Left renal cortex interstitium (tissue), 4 donors: ENCODE measurements at places on chromosomes 13 and 19.

DNA sequence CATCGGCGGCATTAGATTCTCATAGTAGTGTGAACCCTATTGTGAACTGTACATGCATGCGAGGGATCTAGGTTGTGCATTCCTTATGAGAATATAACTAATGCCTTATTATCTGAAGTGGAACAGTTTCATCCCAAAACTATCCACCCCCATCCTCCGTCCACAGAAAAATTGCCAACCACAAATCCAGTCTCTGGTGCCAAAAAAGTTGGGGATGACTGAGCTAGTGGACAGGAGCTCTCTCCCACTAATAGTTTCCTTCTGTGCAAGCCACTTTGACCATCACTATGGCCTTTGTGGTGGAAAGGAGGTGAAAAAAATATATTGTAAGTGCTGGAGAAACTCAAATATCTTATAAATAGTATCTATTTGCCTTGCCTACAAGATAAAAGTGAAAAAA lies 857.8 kb downstream of the DIAPH3 start:
- no peak for DNase-seq

DNA sequence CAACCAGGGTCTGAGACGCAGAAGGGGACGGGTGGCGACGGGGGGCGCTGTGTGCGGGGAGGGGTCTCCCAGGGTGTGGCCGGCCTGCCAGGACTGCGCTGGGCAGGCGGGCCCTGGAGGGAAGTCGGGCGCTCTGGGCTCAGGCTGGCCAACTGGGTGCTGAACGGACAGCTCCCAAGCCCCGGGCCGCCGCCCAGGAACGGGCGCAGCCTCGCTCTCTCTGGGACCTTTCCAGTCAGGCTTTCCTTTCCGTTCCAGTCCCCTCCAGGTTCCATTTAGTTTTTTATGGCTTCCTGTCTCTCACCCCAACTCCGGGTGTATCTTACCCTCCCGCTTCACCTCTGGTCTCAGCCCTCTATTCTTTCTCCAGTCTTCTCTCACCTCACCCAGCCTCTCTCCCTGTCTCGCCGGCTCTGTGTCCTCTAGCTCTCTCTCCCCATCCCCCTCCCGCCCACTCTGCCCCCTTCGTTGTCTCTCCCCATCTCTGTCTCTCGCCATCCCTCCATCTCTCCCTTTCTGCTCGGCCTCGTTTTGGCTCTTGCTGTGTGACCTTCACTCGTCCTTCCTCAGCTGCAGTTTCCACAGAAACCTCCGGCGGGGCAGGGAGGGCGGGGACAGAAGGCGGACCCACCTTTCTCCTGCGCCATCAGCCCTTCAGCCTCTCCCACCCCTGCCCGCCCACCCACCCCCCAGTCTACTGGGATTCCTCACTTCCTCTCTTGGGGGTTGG lies 3.3 kb upstream of the ATP1A3 start:
- peak; percentile 34 for DNase-seq

DNA sequence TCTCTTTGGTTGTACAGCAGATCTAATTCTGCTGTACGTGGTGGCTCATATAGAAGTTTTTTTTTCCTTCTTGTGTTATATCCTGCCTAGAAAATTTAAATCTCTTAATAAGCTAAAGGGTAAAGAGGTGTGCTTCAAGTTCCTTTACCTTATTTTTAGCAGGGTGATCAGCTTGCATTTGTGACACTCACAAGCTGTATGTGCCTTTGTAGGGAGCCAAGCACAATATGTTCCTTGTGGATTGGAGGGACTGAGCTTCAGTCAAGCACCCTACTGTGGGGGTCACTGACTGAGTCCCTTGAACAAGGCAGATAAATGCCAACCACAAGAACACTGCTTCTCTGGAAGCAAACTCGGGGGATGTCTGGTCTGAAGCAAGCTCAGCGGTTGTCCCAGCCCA lies 12.6 kb upstream of the ERICH6B start:
- no peak for DNase-seq

DNA sequence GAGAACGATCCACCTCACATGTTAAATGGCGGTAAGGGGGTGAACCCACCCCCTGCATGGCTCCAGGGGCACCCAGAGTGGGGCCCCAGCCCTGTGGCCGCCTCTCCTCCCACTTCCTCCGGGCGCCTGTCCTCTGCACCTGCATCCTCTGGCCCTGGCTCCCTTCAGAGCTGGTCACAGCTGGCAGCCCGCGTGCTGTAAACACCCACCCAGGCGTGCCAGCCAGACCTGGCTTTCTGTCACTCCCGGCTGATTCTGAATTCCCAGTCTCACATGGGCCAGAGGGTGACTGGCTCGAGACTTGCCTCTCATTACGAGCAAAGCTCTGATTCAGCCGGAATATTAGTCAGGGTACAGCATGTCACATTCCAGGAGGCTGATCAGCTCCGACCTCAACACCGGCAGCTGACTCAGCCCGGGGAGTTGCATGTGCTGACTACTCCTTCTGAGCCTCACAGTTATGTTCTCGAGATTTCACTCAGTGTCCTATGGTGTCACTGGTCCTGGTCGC lies 75.1 kb downstream of the GNG7 start:
- DNase-seq, result no peak

DNA sequence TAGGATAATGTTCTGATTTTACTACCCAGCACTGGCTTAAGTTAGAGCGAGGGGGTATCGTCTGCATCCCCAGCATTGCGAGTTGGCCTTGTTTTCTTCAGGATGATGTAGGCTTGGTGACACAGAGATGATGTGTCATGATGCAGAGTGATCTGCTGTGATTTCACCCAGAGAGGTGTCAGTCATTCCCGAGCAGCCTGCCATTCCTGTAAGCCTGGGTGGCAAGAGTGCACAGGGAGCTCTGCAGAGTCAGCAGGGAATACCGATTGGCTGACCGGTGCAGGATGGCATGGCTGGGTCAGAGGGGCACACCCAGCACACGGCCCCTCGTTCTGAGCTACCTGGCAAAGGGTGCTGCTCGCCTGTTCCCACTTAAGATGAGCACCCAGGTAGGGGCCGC lies 15.8 kb upstream of the GJB6 start:
- DNase-seq, result no peak

- DNase-seq, result no peak
These were observed 359.3 kb downstream of the EFNB2 start for GRCh38 chr13:106176117-106176516.

GRCh38 chr19:18385675-18386542 lies at the start of gene GDF15:
Gene GDF15 (plus strand): TSS chr19:18386158. CDS start chr19:18386190, 32 bp downstream.
- no peak for DNase-seq

GRCh38 chr13:106377931-106378662 lies 157.4 kb downstream of the EFNB2 start:
- DNase-seq, result no peak

GRCh38 chr19:11382898-11383705 lies 1.0 kb downstream of the EPOR start:
- DNase-seq, result no peak

DNA sequence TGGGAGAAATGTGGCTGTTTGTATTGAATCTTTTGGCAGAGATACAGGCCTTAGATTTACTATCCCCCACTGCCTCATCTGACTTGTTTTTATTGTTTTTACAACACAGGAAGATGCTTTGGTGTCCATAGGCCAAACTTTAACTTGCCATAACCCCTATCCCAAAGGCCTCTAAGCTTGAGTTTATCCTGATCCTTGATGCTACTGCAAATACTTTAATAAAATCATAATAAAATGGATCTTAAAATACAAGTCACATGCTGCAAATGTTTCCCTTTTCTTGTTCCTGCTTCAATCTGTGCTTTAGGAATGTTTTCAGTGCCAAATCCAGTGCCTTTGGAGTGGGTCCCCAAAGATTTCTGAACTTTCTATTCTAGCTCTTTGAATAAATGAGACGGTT lies 770.6 kb downstream of the DACH1 start:
- DNase-seq, result no peak

GRCh38 chr19:1435378-1435989 lies 2.7 kb upstream of the RPS15 start:
- DNase-seq, result no peak

GRCh38 chr13:23632741-23633140 lies 62.5 kb downstream of the TNFRSF19 start:
- DNase-seq, result no peak

GRCh38 chr19:53808710-53809125 lies 15.4 kb downstream of the NLRP12 start:
- no peak for DNase-seq

DNA sequence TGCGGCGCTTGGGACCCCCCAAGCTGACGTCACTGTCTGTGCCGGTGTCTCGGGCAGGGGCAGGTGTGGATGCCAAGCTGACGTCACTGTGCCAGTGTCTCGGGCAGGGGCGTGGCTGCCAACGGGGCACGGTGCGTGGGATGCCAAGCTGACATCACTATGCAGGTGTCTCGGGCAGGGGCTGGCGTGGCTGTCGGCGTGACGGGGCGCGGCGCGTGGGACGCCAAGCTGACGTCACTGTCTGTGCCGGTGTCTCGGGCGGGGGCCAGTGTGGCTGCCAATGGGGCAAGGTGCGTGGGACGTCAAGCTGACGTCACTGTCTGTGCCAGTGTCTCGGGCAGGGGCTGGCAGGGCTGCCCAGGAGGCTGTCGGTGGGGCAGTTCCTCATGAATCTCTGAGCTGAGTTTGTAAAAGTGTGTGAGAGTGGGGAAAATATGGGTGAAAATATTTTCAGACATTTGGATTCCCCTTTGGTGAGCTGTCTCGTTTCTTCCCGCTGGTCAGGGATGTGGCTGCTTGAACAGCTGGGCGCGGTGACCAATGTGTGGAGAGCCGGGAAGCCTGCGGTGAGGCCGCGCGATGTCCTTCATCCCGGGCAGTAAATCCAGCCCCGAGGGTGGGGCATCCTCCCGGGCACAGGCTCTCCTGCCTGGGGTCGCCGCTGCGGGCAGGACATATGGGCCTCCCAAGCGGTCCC lies 25.2 kb downstream of the MCF2L start:
- no peak for DNase-seq

DNA sequence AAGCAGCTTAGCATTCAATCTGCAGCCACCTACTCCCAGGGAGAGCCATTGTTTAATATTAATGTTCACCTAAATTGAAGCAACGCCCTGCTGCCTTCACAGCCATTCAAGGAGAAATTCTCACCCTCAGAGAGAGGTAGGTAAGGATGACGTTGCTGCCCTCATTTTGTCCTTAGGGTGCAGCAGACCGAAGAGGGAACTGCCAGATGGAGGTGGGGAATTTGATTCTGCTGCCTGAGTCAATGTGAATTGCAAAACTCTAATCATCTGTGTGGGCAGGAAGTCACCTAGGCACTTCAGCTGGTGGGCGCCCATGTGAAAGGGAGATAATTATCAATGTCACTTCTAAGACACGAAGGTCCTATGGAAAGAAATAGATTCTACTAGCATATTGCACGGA lies 503.4 kb downstream of the TBC1D4 start:
- DNase-seq, result no peak

DNA sequence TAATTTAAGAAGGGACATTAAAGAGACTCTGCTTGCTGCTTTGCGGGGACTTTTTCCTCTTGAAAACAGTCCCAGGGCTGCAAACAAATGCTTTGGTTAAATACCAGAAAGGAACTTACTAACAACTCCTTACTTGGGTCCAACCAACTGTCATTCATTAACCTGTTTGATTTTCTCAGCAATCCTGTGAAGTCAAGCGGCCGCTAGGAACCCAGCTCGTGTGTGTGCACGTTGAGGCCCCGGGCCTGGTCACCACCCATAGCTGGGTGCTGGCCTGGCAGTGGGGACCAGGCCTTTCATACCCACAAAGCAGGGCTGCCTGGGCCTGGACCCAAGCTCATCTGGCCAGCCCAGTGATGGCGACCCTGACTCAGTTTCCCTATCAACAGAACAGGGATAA lies 50.7 kb downstream of the C1QTNF9 start:
- DNase-seq, result no peak

GRCh38 chr19:50252111-50252886 lies 48.9 kb downstream of the MYH14 start:
- DNase-seq, result no peak

GRCh38 chr19:42267644-42268141 lies 1.4 kb upstream of the CIC start:
- no peak for DNase-seq
